ENCODE measurements at places on chromosomes 6 and 20.

- DNase-seq, result no peak
Observed at GRCh38 chr6:168244961-168245551, 74.5 kb downstream of the DACT2 start.

DNA sequence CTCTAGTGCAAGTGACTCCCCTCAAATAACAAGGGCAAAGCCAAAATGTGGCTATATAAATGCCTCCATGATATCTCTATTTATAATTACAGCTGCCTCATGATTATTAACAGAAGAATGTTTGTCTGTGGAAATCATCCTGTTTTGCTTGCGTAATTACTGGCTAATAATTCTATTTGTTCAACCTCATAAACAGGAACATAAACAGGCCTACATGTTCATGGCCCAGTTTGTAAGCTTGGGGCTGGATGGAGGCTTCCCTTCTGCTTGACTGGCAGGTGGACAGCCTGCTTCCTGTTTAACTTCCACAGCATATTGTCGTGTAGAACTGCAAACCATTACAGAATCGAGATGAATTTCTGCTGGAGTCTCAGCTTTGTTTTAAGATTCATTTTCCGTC is 766.0 kb upstream of the MAP3K7 start:
- no peak for DNase-seq

DNA sequence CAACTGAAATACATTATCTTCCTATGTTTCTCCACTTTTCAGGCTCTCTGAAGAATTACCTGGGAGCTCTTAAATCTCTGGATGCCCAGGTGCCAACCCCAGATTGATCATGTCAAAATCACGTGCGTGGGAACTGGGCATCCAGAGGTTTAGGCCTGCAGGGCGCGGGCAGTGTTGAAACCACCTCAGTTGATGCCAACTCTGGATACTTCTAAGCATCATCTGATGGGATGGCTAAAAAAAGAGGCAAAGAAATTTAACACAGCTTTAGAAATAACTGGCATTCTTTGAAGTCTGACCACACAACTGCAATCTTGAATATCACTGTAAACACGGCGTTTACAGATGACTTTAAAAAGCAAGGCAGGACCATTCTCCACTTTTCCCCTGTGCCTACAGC is 41.9 kb downstream of the PTGIS start:
- no peak for DNase-seq

DNA sequence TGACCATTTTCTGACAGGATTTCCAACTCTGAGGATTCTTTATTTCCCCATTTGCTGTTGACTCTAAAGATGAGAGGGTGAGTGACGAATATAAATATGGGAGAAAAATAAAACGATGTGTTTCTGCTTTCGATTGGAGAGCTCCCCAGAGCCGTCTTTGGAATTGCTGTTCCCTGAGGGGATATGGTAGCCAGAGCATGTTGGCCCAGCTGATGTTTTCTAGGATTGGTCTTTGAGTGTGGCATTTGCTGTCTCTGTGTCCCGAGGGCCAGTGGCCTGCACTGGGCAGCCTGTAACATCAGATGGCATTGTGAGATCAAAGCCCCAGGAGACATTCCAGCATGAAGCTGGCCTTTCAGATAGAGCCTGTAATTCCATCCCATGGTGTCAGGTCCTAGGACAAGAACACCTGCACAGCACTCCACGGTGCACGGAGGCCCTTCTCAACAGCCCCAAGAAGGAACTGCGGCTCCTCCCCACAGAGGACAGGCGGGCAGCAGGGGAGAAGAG is 26.7 kb downstream of the PKIG start:
- DNase-seq, result no peak

DNA sequence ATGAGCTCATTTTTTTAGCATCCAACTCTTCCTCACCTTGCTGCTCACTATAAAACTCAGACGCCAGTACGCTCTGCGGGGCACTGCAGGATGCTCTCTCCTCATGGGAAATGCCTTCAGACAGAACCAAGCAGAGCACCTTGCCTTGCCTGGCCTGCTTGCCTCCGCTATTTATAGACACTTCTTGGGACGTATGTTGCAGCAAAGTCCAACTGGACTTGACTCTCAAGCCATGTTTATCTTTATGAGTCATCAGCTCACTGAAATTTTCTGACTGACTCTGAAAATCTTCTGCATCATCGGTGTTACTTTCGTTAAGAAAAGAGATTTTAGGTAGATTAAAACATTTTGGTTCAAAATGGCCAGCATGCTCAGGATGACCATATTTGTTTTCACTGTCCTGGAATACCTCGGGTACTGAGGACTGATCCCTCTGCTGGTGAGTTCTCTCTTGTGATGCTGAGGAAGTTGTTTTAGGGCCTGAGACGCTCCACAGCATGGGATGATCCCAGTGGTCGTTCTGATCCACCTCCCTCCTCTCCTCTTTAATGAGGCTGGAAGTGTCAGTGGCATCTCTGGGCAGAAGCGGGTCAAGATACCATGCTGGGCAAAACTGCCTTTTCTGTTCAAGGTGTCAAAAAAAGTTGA is 204.5 kb downstream of the KIF16B start:
- DNase-seq, result no peak

GRCh38 chr6:124941259-124941658 is 21.0 kb upstream of the RNF217 start:
- no peak for DNase-seq

GRCh38 chr20:25117990-25118389 is 36.0 kb upstream of the VSX1 start:
- no peak for DNase-seq

DNA sequence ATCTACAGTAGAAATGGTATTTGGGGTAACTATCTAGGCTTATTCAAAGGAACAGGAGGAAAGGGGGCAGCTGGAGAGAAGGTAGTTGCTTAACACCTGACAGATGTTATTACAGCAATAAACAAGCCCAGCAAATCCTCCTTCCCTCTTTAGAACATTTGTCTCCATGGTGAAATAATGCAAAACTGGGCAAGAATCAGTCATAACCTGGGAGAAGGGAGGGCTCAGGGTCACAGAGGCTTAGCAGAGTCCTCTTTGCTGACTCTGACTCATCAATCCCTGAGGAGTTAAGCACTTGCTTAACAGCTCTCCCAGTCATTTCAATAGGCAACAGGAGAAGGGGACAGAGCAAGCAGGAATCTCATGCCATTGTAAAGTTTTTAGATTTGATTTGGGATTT is 230.3 kb downstream of the IBTK start:
- no peak for DNase-seq

DNA sequence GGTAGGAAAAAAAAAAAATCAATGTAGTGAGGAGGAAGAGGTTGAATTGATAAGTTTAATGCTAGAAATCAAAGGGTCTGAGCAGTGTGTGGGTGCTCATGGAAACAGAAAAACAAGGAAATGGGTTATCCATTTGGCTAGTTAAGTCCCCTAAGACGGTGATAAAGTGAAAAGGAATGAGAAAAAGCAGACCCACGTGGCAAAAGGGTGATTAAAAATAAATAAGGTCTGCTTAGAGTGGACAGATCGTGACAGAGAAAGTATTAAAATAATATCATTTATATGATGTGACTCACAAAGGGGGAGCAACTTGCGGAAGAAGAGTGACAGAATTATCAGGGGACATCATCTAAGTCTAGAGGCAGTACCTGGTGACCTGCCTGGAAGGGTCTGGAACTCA is 251.7 kb upstream of the THEMIS start:
- DNase-seq, result no peak

DNA sequence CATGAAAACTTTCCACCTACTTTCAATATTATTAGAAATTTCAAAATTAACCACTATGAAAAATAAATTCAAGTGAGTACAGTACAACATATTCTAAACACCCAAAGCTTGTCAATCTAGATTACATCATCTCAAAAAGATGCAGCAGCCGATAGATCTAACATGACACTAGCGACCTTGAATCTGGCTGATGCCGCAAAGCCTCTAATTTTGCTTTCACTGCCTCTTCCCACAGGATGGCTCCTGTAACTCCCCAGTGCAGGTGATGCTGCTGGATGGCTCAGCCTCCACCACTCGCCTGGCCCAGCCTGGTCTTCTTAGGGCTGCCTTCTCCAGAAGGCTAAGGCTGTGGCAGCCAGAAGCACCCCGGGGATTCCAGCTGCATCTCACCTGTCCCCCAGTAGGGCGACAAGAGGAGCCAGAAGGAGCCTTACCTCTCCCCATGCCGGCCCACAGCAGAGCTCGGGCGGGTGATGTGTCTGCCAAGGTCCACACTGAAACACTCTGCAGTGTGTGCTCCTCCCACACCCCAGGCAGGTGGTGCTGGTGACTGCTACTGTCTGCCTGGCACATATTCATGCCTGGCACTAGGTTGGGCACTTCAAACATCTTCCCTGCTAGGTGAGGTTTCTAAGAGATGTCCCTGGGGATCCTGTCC is 82.1 kb downstream of the SLC23A2 start:
- DNase-seq, result no peak

GRCh38 chr6:159680104-159680503 is 12.9 kb downstream of the SOD2 start:
- no peak for DNase-seq

DNA sequence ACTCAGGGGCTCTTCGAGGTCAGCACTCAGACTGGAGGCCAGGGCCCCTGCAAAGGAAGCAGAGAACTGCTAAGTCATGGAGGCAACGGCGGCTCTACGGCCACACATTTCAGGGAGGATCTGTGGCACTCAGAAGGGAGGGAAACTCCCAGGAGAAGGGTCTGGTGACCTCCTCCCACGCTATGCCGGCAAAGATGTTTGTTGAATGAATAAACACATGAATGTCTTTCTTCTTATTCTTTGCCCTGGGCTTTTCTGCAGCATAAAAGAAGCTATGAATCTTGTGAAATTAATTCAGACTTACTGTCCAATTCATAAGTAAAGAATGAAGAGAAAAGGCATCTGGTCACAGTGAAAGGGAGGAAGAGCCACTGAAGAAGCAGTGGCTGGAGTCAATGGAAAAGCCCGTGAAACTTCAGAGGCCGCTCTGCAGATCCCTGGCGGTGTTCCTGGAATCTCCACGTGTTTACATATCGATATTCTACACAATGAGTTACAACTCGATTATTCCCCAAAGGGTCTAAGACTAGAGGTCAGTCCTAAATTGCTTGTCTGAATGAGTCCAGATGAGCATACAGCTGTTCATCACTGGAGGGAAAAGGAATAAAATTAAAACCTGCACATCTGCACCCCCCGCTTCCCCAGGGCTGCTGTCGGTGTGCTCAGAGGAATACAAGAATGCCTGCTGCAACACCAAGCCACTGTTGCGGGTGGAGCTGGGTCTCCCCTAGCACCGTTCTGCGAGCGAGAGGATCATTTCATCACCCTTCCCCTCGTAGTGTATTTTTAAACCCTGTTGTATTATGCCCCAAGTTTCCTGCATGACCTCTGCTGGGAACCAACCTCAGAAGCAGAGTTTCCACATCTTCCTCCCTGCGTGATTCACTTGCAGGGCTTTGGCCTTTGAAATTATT is 25.6 kb downstream of the INSM1 start:
- DNase-seq, result no peak

- DNase-seq, result no peak
Observed at GRCh38 chr6:137223370-137224131, 4.4 kb upstream of the IFNGR1 start.

- DNase-seq, result no peak
Observed at GRCh38 chr6:127263481-127263880, 3.2 kb upstream of the RNF146 start.
